CD4-positive, alpha-beta T cell treated with Interleukin-15 for 4 hours (primary cell): ENCODE measurements at places on chromosomes 5 and 9.

DNA sequence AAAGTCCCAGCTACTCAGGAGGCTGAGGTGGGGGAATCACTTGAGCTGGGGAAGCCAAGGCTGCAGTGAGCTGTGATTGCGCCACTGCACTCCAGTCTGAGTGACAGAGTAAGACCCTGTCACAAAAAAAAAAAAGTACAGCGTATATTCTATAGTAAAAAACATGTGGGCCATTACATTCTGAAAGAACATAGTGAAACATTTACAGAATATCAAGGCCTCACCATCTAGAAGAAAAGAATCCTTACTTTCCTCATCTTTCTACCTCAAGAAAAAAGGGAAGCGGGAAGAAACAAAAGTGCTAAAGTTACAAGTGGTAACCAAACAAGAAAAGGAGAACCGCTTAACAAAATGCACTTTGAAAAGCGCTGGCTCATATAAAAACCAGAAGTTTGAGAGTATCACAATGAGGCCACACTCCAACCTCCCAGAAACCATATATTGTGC is 5.7 kb upstream of the SYK start:
- no peak for DNase-seq

DNA sequence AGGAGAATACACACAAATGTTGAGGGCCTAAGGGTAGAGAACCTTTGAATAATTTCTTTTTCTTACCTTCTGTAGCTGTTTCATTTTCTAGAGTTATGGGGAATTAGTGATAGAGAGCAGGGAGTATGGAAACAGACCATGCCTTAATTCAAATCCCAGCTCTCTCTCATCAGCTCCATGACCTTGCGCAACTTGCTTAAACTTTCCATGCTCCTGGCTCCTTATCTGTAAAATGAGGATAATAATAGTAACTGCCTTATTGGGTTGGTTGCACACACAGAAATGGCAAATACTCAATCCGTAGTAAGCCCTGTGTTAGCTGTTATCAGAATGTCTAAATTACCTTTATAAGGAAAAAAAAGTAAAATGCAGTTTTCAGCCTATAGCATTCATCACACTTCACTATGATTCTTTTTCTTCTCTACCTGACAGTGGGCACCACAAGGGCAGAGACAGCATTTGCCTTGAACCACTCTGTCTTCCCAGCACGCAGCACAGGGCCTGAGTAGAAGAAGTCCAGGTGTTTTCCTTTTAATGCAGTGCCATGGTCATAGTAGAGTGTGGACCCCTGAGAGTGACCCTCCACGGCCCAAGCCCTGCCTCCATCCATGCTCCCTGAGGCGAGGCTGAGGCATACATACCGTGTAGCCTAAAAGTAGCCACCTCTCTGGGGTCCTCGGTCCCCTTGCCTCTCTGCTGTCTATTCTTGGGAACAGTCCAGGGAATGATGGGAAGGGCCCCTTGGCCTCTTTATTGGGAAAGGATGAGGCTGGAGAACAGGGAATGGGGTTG is 17.4 kb downstream of the C5orf15 start:
- DNase-seq, result no peak

- peak; percentile 79 for DNase-seq
Measured at GRCh38 chr9:127776195-127776923, 2.1 kb downstream of the SH2D3C start.

DNA sequence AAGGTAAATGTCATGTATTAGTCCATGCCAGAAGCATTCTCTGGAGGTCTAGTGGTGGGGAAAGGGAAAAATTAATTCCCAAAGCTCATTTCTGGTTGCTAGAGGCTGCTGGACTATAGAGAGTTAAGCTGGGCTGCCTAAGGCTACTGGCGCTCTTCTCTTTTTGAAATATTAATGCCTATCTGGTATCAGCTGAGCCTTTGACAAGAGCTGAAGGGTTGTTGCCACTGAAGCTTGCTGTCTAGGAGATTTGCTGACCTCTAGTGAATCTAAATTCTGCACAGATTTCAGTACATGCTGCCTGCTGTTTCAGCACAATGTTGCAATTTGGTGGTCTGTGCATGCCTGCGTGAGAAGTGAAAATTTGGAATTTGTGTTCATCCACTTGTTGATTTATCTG is 29.1 kb upstream of the PLCXD3 start:
- no peak for DNase-seq

- no peak for DNase-seq
Measured at GRCh38 chr9:137266585-137267453, 10.7 kb upstream of the TOR4A start.

DNA sequence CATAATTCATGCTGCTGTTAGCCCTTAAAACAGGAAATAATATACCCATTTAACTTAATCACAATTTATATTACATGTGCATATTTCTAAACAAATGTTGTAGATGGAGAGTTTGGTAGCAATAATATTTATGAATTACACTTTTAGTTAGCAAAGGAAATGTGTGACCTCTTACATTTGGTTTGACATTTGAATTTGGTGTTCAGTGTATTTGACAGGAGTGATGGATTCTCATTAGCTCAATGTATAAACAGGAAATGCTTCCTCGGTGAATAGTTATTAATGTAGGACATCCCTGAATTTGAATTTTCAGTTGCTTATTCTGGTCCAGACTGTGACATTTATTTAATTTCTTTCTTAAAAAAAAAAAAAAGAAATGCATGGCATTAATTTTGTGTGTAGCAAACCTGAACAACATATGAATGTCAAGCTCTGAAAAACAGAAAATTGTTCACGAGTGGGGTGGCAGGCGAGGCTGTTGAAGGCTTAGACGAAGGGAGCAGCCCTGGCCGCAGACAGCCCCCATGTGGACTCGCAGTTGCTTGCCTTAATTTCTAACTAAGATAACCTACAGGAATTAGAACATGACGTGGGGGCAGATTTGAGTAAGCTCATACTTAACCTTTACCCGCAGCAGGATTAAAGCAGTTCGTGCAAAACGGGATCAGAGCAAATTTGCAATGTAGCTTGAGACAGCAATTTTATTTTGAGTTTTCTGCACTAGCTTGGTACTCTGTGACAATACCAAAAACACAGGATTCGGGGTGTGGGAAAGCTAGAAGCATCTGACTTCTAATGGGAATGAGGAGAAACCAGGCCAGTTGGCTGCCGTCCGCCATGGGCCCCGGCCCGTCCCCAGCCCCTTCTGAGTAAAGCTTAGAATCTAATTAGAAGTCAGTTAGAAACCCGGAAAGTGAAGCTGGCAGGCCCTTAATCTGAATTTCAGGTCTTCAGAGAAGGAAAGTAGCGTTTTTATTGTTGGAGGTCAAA is 134.3 kb downstream of the MACROH2A1 start:
- DNase-seq, result no peak

DNA sequence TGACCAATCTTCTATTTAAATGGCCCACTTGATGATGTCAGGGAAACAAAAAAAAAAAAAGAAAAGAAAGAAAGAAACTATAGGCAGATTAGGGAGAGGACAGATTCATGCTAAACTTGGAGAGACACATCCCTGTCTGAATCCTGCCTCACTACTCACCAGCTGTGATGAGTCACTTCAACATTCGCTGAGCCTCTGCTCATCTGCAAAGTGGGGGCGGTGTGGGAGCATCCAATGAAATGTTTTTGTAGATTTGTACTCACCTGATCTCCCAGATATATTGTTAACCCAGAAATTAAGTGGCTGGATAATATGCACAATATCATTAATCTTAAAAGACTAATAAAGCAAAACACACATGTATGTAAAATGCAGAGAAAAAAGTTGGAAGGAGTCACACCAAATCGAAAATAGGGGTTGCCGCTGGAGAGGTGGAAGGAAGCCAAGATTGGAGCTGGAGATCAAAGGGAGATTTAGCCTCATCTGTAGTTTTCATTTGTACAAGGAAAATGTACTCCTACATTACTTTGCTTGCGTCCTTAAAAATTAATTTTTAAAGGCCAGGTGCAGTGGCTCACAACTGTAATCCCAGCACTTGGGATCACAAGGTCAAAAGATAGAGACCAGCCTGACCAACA is 17.0 kb upstream of the ERGIC1 start:
- DNase-seq, result no peak

DNA sequence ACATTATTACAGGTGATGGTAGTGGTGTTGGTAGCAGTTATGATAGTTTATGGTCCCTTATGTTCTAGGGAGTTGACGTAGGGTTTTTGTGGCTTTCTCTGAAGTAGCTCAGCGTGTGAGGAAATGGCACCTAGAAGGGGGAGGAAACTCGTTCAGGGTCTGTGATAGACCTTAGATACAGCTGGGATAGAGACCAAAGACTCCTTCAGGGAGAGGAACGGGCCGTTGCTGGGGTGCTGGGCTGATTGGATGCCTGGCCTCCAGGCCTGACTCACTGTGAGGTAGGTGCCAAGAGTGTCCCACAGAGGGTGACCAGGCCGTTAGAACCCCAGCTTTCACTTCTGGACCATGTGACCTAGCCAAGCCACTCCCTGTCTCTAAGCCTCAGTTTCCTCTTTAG is 96.6 kb downstream of the DAB2IP start:
- DNase-seq, result no peak

DNA sequence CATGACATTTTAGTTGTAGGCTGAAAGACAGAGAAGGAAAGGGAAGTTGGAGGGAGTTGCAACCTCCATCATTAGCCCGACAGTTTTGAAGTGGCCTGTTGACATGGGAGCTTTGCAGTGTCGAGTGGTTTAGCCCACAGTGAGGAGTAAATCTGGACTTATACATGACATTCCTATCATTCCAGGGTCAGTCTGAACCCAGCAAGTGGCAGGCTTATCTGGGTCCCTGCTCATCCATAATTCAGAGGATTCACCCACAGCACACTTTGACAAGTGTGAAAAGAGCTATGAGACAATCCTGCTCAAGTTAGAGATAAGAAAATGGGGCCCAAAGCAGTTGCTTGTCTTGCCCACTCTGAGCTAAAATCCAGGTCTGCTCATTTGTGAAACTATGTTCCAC is 8.4 kb upstream of the TNC start:
- no peak for DNase-seq

GRCh38 chr9:35598866-35599590 is 6.0 kb upstream of the TESK1 start:
- no peak for DNase-seq

GRCh38 chr5:163794993-163795392 is 289.6 kb downstream of the MAT2B start:
- no peak for DNase-seq

- no peak for DNase-seq
Measured at GRCh38 chr5:157366741-157367674, 93.0 kb upstream of the NIPAL4 start.
